Kidney tubule cell (primary cell): ENCODE measurements at places on chromosomes 2 and 18.

- no peak for DNase-seq
Observed at GRCh38 chr2:112661656-112662305, 16.0 kb downstream of the SLC20A1 start.

DNA sequence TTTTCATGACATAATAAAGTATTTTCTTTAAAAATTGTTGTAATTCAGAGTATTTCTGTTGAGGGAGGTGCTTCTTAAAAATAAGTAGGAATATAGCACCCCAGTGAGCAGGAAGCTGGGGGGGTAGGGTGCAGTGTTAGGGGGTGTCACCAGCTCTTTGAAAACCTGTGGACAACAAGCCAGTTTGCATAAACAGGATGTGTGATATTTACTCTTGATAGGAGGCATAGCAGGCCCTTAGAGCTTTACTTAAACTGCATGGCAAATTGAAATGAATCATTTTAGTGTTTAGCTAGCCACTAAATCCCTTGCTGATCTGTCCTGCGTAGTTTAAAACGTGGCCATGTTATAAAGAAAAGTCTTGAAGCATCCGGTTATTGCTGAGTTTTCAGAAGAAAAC, 8.4 kb downstream of the TGIF1 start:
- DNase-seq = no peak

DNA sequence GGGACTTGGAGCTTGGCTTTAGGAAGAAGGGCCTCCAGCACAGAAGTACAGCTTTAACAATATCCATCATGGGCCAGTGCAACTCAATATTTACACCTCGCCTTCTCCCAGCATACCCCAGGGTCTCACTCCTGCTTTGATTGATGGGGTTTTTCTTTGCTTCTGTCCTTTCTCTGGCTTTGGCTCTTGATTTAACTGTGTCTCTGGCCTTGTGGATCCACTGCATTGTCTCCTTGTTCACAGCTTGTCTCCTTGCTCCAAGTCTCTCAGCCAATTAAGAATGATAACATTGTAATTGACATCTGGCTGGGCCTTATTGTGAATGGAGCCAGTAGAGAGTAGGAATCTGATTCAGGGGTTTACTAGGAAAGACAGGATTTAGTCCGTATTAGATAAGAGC, 1019.5 kb downstream of the TMEM182 start:
- DNase-seq = no peak

- DNase-seq = no peak
Observed at GRCh38 chr18:34647251-34647650, 62.8 kb upstream of the DTNA start.

GRCh38 chr2:176507786-176508185, 238.5 kb downstream of the MTX2 start:
- peak; percentile 76 for DNase-seq

DNA sequence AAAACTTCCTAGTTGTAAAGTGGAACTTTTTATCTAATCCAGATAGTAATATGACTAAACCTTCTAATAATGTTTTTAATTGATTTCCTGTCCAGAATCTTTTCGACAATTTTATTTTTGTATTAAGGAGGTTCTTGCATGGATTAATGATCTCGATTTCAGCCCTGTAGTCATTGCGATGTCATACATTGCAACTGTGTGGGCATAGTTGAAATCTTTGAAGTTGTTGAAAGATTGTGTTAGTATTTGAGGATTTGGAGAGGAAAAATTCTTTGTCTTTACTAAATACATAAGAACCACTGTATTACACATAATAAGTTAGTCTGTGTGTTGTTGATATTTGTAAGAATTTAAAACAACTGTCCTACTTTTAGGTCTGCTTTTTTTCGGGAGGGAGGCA, 31.1 kb downstream of the ACSL3 start:
- no peak for DNase-seq

GRCh38 chr18:65737471-65737955, 13.3 kb upstream of the CDH7 start:
- DNase-seq = no peak

DNA sequence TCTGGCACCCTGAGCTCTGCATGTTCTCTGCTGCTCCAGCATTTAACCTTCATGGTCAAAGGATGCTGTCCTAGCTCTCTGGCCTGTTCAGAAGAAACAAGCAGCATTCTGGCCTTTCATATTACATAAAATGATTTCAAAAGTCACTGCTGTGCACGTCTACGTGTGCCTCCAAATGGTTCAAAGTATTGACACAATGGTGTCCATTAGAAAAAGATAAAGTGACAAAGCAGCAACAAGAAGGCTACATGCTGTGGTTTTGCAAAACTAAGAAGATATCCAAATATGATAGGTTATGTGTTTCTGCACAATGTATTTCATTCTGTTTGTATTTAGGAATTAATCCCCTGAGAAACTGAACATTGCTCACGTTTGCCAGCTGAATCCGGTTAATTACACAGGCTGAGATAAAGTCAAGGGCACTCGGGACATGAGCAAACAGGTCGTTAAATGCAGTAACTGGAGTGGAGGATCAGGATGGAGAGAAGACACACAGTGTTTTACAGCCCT, 258.5 kb downstream of the DOK6 start:
- DNase-seq = no peak

GRCh38 chr2:101187131-101187530, 35.9 kb upstream of the TBC1D8 start:
- DNase-seq = no peak

DNA sequence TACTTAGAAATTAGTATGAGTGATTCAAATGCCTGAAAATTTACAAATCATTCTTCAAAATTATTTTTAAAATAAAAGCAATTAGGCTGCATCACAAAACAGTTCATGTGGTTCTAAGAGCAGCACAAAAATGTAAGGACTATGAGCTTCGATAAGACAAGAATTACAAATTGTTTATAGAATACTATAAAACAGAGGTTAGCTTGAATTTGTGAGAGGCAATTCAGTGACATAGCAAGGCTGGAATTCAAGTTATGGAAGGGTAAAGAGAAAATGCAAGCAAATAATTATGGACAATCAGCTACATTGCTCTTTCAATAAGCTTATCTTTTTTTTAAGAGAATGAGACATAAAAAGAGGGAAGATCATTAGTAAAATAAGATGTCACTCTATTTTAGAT, 7.1 kb upstream of the XIRP2 start:
- DNase-seq = no peak

GRCh38 chr2:105803773-105804172, 59.1 kb downstream of the NCK2 start:
- no peak for DNase-seq

DNA sequence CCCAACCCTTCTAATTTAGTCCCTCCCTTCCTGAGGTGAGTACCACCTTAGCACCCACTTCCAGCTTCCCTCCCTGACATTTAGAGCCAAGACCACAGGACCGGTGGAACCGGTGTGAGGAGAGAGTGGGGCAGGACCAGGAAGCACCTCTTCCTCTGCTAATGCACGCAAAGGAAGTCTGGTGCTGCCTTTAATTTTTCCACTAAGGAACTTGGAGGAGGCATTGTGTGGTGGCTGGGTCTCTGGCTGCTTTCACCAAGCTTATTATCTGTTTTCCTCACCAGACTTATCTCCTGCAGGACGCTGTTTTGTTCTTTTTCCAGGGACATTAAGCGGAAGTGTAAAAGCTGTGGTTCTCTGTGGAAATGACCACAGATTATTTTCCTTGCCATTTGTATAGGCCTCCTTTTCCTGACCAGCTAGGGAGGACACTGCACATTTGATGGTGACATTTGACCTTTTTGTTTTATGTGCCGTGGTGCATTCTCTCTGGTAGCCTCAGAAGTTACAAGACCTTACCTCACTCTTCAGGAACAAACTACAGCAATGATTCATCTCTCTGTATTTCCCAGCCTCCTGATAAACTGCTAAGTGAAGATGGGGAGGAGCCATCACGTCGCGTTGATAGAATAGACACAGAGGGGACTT, 39.8 kb upstream of the SPTBN1 start:
- DNase-seq = peak; percentile 8

DNA sequence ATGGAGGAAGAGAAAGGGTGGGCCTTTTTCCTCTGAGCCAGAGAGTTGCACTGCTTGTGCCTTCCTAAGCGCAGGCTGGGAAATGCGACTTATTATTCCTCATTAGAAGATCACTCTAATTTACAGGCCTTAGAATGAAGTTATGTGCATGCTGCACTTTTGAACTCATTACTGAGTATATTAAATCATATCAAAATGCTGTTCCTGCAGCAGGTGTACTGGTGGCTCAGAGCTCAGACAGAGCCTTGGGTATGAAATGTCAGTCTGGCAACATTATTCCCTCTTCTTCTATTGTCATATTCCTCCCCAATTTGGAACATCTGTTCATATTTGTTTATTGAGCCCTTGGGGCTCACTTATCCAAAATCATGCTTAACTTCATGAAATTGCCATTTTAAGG, 85.5 kb downstream of the ADCYAP1 start:
- no peak for DNase-seq
